Glutamatergic neuron (in vitro differentiated cells): ENCODE measurements at places on chromosomes 1 and 21.

DNA sequence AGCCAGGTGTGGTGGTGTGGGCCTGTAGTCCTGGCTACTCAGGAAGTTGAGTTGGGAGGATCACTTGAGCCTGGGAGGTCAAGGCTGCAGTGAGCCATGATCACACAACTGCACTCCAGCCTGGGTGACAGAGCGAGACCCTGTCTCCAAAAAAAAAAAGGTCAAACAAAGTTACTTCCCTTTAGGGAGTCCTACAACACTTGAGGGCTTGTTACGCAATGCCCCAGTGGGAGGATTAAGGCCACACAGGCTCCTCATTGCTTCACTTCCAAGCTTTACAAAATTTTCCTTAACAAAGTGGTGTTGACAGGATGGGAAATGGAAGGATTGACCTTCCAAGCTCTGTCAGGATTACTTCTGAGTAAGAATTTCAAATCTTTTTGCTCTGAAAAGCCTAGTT is 6.2 kb upstream of the EXTL1 start:
- no peak for DNase-seq

- DNase-seq, result no peak
These were observed 234.6 kb upstream of the IRF2BP2 start for GRCh38 chr1:234844479-234845031.

- DNase-seq, result no peak
These were observed 71.4 kb upstream of the COG2 start for GRCh38 chr1:230570724-230571360.

DNA sequence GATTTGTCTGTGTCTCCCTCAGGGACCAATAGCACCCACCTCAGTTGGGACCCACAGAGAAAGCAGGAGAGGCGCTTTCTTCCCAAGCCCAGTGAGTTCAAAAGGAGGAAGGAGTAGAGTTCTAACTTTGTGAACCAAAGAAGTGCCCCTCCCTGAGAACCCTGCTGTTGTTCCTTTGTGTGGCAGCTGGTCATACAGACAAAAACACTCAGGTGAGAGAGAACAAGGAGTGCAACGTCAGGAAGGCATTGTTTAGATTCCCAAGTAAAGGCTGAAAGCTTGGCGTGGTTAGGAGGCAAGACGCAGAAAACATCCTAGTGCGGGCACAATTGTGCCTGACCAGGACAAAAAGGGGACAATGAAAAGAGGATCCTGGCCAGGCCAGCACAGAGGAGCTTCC is 654.6 kb downstream of the KIF26B start:
- no peak for DNase-seq

GRCh38 chr1:12661606-12662219 is 17.8 kb downstream of the AADACL4 start:
- no peak for DNase-seq

DNA sequence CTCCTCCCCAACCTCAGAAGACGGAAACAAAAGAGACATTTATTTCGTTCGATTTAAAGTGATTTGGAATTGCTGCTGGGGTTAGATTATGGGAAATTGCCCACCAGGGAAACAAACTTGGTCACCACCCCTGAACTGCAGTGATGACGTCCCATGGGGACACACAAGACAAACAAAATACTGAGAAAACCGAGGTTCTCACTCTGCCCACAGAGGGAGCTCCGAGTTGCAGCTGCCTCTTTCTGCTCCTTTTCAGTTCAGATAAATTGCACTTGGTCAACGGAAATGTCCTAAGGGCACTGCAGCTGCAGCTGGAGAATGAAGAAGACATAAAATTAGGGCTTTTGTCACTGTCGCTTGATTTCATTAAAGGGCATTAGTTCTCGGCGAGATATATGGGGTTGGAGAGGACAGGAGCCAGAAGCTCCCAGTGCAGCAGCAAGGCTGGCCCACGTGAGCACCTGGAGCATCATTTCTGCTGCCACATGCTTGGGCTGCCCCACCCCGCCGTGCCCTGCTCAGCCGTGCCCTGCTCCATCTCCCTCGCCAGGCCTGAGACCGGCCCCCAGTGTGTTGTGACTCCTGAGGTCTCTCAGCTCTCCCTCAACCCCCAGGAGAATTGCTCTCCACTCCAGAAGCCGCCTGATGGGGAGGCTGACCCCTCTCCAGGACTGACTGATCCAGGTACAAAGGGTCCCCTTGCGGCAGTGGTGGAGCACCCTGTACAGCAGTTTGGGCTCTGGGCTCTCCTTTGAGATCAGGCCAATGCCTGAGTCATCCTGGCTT is 231.7 kb upstream of the AJAP1 start:
- DNase-seq, result no peak

GRCh38 chr1:67948151-67949080 is 102.0 kb downstream of the DIRAS3 start:
- DNase-seq, result no peak
